ENCODE measurements at places on chromosomes 5 and 9.

- DNase-seq: no peak
Observed at GRCh38 chr9:87793292-87793691, 67.4 kb downstream of the CTSL start.

GRCh38 chr5:154783774-154784460, 28.7 kb downstream of the LARP1 start:
- DNase-seq: no peak

DNA sequence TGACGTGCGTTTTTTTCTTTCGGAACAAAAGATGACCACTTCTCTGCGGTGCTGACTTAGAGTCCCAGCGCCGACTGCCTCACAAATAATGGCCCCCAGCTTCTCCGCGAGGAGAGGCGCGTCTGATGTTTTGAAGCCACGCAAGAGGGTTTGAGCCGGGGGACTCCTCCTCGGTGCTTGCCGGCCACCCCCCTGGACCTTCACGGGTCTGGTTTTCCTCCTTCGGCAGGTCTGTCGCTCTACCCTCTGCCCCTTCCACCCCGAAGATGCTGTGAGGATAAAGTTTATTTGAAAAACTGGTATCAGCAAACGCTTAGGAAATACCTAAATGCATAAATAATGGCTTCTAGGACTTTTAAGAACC, 584 bp downstream of the USP20 start:
- DNase-seq: peak; percentile 37

DNA sequence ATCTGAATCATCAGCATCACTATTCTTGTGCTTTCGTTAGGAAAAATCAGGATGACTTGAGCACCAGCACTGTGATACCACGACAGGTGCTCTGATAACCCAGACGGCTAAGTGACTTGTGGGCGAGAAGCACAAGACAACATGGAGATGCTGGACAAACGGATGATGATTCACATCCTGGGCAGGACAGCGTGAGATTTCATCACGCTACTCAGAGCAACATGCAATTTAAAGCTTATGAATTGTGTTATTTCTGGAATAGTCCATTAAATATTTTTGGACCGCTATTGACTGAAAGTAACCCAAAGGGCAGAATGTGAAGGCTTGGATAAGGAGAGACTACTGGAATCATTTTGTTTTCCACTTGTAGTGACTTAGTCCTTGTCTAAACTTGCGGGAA, 114.8 kb upstream of the DAPK1 start:
- DNase-seq: no peak

GRCh38 chr5:96008987-96009647, 47.5 kb upstream of the ELL2 start:
- no peak for DNase-seq

- no peak for DNase-seq
Observed at GRCh38 chr5:79562351-79563246, 48.7 kb upstream of the HOMER1 start.

GRCh38 chr9:16642421-16643109, 227.9 kb downstream of the BNC2 start:
- DNase-seq: no peak

DNA sequence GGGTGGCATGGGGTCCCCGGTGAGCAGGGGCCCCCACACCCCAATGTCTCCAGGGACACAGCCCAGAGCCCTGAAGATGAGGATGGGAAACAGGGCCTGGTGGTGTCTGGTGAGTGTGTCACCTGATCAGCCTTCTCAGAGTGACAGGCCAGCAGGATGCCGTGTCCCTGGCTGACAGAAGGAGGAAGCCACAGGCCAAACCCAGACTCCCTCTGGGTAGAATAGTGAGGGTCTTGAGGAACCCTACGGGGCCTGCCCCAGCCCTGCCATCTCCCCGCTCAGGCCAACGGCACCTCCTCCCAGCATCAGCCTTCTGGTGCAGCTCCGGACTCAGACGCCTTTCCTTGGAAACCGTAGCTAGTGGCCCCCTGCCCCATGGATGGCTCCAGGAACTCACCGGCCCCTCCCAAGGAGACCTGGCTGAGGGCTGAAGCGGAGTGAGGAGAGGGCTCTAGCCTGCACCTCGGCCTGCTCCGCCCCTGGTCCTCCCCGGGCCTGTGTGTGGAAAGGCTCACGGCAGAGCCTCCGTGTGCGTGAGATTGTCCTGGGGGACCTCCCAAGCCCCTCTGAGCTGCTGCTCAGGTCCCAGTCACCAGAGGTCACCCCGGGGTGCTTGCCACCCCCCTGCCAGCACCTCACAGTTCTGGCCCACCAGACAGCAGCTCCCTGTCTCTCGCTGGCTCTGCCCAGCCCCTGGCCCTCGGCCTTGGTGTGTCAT, 6.0 kb downstream of the RALGDS start:
- no peak for DNase-seq

GRCh38 chr5:136080483-136081216, 51.9 kb downstream of the TGFBI start:
- peak; percentile 62 for DNase-seq

DNA sequence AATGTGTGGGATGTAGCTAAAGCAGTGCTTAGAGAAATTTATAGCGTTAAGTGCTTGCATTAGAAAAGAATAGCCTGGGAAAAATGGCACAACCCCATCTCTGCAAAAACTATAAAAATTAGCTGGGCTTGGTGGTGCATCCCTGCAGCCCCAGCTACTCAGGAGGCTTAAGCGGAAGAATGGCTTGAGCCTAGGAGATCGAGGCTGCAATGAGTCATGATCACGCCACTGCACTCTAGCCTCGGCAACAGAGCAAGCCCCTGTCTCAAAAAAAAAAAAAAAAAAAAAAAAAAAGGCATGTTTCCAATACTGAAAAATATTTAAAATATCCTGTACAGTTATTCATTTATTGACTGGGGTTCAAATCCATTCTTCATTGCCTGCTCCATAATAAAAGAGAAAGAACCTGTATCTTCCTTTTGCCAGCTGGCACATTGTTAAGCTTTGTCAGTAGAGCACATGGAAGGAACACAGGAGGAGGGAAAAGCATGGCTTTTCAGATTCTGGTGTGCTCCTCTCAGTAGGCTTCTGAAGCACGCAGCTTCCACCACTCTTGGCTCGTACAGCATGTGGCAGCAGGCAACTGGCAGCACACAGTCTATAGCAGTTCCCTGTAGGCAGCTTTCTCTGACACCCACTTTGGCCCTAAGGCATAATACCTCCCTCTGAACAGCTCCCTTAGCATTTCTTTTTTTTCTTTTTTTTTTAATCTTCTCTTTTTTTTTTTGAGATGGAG, 73.5 kb downstream of the TRIM36 start:
- DNase-seq: no peak

- DNase-seq: no peak
Observed at GRCh38 chr5:171619196-171619595, 166.4 kb upstream of the SMIM23 start.

- DNase-seq: no peak
Observed at GRCh38 chr5:42753099-42753498, 3.5 kb upstream of the CCDC152 start.

DNA sequence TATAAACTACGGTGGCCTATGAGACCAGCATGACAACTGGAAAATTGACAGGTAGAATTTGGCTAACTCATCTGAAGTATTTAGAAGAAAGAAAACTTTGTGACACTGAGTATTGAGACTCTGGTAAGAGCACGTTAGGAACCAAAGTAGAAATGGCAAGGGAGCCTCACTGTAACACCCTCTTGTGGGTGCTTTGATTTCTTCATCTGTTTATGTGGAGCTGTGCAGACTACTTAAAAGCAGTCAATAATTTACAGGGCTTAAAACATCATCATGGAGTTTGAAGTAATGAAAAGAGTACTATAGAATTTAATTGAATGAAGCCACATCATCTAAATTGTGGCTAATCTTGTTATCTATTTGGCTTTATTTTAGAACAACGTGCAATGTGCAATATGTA, 414.2 kb downstream of the CCDC171 start:
- DNase-seq: no peak

DNA sequence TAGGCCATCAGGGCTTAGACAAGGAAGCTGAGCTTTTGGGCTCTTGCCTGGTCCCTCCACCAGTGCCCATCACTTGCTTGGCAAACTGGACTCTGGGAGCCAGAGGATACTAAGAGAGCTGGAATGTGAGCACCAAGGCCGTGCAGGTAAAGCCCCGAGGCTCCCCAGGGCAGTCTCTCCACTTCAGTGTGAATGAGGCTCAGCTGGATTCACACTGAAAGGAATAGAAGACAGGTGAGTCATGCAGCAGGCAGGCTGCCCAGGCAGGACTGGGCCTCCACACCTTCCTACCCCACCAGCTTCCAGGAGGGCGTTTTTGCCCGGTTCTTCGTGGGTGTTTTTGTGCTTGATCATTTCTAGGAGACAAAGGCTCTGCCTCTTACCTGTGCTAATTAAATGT, 7.3 kb upstream of the CTSV start:
- no peak for DNase-seq

GRCh38 chr5:176959051-176959450, 47.5 kb downstream of the UIMC1 start:
- no peak for DNase-seq

DNA sequence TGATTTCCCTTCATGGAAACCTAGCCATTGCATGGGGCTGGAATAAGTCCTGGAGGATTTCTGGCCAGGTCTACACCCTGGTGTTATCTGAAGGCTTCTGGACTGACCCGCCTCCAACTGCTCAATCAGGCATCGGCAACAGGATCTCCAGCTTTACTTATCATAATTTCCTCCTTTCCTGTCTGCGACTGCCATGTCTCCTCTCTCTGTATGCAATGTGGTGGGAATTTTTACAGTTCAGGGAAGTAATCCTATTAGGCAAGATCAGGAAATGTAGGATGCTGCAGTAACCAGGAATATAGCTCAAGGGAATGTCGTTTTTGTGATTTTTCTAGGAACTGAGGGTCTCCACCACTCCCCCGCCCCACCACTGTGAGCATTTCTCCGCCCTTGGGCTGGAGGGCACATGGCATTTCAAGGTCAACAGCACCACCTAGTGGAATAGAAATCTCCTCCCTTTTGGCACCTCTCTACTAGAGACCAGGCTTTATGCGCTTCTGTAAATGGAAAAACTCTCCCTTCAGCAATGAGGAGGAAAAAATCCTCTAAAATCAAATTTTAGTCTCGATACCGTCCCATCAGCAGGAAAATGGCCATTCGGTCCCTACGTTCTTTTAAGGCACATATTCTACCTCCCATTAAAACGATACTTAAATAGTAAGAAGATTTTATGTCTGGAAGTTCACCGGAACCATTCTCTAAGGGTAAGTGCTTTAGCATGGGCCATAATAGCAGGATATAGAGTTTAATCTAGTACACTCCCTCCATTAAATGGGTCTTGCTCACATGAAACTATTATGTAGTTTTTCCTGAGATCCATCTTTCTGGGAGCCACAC, 93.0 kb downstream of the YTHDC2 start:
- DNase-seq: peak; percentile 49

DNA sequence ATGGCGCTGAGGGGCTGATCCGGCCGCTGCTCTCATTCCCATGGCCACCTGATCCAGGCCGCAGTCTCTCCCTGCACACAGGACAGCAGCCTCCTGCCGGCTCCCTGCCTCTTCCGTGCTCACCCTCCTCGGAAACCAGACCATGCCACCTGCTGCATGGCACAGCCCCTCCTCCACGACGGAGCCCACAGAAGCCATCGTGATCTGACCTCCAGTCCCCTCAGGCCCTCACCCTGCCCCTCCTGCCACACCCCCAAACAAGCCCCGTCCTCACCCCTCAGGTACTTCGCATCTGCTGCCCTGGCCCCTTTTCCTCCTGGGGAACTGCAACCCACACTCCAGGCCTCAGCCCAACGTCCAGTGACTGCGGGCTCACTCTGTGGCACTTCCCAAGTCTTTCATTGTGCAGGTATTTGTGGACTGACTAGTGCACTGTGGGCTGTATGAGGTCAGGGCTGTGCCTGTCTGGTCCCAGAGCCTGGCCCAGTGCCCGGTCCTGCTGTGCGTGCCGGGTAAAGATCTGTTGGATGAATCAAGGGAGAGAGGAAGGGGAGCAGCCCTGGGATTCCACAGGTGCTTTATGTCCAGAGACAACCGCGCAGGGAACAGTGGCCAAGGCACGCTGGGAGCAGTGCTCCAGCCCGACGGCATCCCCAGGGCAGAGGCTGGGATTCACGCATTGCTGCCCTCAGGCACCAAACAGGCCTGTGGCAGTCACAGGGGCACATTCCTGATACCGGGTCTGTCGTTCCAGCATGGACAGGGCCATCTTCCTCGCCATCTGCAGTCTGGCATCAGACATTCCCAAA, 86.1 kb downstream of the ADAMTS2 start:
- no peak for DNase-seq

- DNase-seq: peak; percentile 84
Observed at GRCh38 chr5:58794875-58795274, 212.0 kb downstream of the RAB3C start.

GRCh38 chr5:113197456-113198200, 221.0 kb downstream of the DCP2 start:
- no peak for DNase-seq

DNA sequence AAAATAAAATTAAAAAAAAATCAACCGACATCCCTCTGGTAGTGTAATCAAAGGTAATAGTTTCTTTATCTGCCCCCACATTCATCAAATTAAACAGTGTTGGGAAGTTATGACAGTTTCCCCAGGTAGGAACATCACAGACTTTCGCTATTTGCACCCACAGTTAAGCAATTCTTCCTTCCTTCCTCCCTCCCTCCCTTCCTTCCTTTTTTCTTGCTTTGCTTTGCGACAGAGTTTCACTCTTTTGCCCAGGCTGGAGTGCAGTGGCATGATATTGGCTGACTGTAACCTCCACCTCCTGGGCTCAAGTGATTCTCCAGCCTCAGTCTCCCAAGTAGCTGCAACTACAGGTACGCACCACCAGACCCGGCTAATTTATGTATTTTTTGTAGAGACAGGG, 10.8 kb upstream of the BICD2 start:
- DNase-seq: no peak

GRCh38 chr5:130605234-130605633, 559.8 kb downstream of the HINT1 start:
- no peak for DNase-seq

DNA sequence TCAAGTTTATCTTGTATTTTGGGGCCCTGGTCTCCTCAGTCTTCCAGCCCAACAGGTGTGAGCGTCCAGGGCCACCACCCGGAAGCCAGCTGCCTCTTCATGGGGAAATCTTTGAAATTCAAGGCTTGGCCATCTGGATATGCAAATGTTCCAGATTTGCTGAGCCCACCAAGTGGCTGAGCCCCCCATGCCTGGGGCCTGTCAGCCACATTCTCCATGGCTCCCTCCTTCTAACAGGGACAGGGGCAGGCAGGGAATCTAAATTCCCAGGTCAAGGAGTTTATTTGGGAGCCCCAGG, 14.2 kb upstream of the CXXC5 start:
- no peak for DNase-seq

- peak; percentile 27 for DNase-seq
Observed at GRCh38 chr9:130040984-130041647, 1.9 kb downstream of the FNBP1 start.

- DNase-seq: no peak
Observed at GRCh38 chr9:116323571-116323970, 170.0 kb downstream of the PAPPA start.
